Kidney (tissue), 22 donors: ENCODE measurements at places on chromosomes 1 and 21.

DNA sequence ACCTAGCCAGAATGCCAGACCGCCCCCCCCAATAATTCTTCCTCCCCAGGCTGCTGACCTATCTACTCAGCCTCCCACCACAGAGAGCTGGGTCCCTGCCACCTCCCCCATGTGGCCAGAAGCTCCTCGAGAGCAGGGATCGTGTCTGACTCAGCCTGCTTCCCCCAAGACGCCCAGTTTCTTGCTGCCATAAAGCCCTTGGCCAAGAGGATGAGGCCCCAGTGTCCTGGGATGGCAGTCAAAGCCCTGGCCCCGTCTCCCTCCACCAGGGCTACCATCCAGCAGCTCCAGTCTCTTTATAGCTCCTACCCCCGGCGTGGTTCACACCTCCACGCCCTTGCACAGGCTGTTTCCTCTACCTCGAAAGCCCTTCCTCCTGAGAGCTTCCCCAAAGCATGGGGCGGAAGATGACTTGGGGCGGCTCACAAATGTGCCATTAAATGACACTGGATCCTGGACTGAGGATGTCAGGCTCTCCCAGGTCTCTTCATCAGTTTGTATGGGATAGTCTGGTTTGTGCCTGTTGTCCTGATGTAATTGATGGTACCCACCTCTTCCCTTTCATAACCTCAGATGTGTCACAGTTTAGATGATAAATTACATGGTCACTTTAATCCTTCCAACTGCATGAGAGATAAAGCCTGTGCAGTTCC is 13.2 kb downstream of the ADGRB2 start:
- no peak for DNase-seq

DNA sequence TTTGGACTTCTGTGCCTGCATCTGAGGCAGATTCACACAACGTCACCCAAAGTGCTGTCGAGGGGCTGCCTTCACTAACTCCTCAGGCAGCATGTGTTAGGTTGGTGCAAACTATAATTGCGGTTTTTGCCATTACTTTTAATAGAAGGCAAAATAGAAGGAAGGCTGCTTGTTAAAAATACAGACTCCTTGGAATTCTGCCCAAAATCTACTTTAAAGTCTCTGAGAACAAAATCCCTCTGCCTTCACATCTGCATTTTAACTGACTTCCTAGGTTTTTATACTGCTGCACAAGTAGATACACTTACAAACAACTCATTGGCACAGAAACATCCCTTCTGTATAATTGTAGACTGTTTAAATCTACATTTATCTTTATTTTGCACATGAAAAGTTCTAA is 41.3 kb upstream of the SLC19A2 start:
- DNase-seq, result no peak

DNA sequence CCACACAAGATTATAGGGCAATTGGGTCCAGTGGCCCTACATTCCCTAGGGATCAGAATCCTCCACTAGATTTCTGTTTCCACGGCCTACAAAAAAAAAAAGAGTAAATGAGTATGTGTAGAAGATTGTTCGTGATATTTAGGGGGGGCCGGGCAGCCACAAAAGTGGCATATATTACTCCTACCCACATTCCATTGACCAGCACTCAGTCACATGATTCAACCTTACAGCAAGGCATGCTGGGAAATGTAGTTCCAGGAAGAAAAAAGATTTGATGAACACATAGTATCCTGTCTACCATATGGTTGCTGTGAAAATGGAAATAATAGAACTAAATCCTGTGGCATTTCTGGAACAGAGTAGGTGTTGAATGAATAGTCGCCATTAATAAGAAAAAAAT is 43.4 kb upstream of the GJB5 start:
- DNase-seq, result no peak

DNA sequence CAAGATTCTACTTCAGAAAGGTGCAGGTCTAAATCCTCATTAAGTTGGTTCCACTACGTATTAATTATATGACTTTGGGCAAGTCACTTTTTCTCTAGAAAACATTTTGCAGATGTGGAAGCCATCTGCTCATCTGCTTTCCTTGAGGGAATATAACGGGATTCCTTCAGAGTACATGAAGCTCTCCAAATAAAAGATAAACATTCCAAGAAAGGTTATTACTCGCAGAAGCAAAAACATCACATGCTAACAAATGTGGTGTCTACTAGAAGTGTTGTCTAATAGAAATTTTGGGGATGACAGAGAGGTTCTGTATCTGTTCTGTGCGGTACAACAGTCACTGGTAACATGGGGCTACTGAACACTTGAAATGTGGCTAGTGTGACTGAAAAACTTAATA is 60.2 kb downstream of the NIBAN1 start:
- no peak for DNase-seq

DNA sequence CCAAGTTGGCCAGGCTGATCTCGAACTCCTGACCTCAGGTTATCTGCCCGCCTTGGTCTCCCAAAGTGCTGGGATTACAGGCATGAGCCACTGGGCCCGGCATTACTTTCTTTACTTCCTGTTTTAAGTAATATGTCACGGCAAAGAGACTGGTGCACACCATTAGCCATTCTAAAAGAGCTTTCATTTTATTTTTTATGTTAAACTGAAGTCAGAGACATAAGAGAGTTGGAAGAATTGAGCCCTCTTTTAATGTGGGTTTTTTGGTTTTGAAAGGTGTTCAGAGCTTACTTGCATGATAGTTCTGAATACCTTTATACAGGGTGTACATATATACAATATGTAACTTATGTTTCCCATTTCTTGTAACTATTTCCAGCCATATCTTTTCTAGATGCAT is 14.3 kb downstream of the CENPF start:
- no peak for DNase-seq

- no peak for DNase-seq
Observed at GRCh38 chr1:168485048-168485447, 58.7 kb downstream of the XCL2 start.

GRCh38 chr1:168621356-168621755 is 45.0 kb downstream of the XCL1 start:
- DNase-seq, result no peak

DNA sequence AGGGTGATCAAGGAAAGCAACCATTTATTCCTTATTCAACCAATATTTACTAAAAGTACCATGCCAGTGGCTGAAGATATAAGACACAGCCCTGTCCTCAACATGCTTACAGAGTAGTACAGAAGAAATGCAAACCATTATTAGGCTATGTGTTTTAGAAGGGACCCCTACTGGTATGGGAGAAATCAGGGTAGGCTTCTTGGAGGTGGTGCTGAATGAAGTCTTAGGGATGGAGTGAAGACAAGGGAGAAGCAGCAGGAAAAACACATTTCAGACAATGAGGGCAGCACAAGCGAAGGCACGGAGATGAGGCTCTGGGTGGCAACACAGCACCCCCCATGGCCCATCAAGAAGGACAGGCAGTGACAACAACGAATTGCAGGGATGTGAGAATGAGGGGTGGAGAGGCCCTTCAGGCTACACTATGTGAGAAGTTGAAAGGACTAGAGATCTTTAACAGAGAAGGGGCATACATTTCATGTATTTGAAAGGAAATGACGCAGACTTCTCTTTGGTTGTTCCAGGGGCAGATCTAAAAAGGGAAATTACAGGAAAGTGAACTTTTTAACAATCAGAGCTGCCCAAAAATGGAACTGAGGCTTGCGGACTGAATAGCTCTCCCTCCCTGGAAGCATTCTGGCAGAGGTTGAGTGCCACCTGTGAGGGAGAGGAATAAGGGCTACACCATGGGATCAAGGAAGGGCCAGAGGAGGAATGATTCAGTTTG is 16.8 kb upstream of the CD58 start:
- DNase-seq, result no peak

DNA sequence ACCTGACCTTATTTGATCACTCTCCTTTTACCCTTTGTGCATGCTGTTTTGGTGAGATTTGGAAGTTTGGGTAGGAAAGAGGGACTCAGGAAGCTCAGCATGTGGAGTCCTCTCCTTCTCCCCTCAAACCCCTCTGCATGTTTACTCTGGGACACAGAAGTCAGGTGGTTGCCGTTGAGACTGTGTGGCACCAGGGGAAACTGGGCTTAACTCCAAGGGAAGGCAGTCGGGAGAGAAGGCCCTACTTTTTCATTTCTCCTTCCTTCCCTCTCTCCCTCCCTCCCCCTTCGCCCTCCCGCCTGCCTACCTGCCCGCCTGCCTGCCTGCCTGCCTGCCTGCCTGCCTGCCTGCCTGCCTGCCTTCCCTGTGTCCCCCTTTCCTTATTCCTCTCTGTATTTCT is 34.8 kb upstream of the TTC22 start:
- no peak for DNase-seq

DNA sequence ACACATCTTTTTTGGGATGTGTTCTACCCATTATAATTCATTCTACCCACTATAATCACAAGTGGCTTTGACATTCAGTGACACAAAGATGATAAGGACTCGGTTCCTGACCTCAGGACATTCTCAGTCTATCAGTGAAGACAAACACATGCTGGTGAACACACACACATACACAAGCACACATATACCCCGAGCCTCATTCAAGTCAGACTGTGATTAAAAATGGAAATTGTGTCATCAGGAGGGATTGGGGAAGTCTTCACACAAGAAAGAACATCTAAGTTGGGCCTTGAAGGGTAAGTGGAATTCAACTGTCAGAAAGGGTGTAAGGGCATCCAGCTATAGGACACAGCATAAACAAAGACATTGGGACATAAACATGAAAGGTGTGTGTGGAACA is 2.6 kb upstream of the LAD1 start:
- no peak for DNase-seq

- no peak for DNase-seq
Observed at GRCh38 chr1:156749419-156750118, 1.9 kb downstream of the HDGF start.

DNA sequence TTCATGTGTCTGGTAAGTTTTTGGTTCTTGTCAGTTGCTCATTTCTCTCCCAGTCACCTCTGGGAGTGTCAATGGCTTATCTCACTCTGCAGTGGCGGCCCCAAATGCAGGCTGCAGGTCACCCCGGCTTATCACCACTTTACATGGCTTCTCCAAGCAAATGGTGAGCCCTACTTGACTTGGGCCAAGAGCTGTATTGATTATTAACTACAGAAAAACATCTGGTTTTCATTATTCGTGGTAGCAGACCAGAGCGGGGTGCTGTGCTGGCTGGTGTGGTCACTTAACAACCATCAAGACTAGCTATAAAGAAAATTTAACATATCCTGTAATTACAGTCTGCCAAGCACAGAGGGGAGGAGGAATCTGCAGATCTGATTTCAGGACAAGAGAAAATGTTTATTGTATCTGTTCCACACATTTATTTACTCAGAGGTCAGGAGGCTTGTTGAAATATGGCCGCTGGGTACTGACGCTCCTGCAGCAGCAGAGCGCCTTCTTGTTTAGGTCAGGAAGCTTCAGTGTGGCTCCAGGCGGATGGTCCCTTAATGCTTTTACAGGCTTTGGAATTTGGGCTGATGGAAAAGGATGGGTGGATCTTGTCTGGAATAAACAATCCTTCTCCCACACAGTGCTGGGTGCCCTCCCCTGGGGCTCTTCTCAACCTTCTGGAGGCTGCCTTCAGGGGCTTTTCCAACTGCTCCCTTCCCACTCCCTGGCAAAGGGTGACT is 87.8 kb downstream of the HLX start:
- DNase-seq, result peak; percentile 41

- DNase-seq, result no peak
Observed at GRCh38 chr1:4689271-4689935, 35.0 kb downstream of the AJAP1 start.

DNA sequence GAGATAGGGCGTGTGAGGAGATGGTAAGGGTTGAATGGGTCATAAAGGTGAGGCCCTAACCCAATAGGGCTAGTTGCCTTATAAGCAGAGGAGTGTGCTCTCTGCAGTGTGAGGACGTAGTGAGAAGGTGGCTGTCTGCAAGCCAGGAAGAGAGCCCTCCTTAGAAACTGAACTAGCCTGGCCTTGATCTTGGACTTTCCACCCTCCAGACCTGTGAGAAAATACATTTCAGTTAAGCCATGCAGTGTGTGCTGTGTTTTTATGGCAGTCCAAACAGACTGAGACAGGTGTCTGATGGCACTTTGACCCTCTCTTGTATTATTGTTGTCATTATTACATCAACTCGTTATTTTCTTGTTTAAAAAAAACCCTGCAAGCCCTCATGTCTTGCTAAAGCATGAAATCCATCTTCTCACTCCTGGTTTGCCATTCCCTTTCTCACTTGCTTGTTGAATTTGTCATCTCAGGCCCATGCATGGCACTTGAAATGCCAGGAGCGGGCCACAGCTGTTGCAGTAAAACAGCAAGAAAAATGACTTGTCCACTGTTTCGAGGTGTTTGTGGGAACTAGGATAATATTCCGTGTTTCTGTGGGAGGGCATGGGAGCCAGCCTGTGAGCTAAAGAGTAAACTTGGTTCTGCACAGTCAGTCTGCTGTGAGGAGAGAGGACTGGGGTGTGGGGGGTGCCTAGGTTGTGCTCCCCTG is 78.6 kb downstream of the STUM start:
- peak; percentile 17 for DNase-seq

- peak; percentile 60 for DNase-seq
Observed at GRCh38 chr1:75136195-75136815, 2.1 kb downstream of the LHX8 start.

DNA sequence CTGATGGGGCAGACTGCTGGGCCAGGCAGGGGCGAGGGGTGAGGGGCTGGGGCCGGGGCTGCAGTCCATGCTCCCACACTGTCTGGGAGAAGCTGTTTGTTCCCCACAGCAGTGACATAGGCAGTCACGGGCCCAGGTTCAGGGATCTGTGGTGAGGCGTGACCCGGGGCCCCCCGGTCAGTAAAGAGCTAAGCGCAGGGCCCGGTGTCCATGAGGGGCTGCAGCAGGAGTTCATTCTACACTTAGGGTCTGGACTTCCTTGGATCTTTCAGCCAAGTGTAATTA is 4.4 kb downstream of the PEX10 start:
- DNase-seq, result no peak

DNA sequence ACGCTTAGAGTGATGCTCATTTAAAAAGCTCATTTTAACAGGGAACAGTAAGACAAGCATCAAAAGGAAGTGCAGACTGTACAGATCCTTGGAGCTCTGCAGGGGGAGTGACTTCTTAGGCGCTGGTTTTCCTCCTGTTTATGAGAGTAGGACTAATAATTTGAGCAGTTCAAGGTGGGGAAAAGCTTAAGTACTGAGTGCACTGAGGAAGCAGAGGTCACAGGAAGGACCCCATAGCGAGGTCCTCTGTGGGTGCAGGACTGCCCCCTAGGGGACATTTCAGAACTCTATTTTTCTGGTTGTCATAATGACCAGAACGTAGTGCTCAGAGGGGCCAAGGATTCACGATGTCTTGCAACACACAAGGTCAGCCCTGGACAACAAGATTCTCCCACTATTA is 112.1 kb downstream of the HLCS start:
- peak; percentile 65 for DNase-seq

- no peak for DNase-seq
Observed at GRCh38 chr1:246107516-246108277, 399.4 kb downstream of the SMYD3 start.

GRCh38 chr1:117017648-117018047 is 16.1 kb downstream of the CD101 start:
- DNase-seq, result no peak

DNA sequence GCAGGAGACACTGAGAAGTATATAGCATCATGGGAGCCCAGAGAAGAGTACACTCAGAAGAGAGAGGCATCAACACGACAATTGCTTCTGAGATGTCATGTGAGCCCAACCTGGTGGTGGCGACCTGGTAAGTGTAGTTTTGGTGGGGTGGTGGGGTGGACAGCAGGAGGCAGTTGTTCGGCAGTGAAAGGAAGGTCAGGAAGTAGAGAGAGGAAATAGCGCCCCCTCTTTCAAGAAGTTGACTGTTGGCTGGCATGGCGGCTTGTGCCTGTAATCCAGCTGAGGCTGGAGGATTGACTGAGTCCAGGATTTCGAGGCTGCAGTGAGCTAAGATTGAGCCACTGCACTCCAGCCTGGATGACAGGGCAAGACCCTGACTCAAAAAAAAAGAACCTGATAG is 12.6 kb downstream of the RSPO1 start:
- no peak for DNase-seq

GRCh38 chr1:177343445-177343844 is 172.7 kb downstream of the BRINP2 start:
- DNase-seq, result peak; percentile 51
